Activated T-cell treated with anti-CD3 and anti-CD28 coated beads, Interleukin-2, amount 50 U/mL, for 48 hours (primary cell): ENCODE measurements at places on chromosomes 6 and 20.

- DNase-seq = no peak
Observed at GRCh38 chr20:24747010-24747712, 201.9 kb upstream of the CST7 start.

DNA sequence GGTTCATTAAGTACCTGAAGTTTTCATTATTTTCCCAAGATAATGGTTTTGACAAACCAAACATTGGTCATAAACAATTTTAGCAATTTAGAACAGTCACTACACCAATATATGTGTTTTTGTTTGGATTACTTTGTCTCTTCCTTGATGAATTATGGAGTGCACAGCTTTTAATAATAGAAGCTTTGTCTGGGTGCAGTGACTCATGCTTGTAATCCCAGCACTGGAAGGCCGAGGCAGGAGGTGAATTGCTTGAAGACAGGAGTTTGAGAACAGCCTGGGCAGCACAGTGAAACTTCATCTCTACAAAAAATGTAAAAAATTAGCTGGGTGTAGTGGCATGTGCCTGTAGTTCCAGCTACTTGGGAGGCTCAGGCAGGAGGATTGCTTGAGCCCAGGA lies 89.4 kb upstream of the ANKEF1 start:
- DNase-seq = no peak

GRCh38 chr6:69784595-69785377 lies 12.0 kb downstream of the LMBRD1 start:
- no peak for DNase-seq

DNA sequence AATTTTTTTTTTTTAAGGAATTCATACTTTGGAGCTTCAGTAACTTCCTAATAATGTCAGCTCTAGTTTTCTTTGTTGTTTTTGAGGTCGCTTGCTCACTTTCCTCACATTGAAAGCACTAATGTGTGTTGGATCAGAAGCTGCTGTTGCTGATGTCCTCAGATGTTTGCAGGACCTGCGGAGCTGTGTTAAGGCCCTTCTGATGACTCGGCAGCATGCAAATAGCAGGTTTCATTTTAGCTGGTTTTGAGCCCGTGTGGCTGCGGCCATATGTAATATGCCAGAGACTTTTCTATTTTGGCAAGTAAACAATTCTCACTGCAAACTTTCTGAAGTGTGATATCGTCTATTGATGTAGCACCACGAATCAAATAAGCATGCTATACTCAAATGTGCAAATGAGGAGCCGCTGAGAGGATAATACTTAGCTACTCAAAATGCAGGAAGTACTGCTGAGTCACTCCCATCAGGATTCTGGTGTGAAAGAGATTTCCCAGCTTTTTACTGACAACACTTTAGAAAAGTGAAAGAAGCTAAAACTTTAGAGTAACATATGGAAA lies 187.8 kb downstream of the SASH1 start:
- no peak for DNase-seq

DNA sequence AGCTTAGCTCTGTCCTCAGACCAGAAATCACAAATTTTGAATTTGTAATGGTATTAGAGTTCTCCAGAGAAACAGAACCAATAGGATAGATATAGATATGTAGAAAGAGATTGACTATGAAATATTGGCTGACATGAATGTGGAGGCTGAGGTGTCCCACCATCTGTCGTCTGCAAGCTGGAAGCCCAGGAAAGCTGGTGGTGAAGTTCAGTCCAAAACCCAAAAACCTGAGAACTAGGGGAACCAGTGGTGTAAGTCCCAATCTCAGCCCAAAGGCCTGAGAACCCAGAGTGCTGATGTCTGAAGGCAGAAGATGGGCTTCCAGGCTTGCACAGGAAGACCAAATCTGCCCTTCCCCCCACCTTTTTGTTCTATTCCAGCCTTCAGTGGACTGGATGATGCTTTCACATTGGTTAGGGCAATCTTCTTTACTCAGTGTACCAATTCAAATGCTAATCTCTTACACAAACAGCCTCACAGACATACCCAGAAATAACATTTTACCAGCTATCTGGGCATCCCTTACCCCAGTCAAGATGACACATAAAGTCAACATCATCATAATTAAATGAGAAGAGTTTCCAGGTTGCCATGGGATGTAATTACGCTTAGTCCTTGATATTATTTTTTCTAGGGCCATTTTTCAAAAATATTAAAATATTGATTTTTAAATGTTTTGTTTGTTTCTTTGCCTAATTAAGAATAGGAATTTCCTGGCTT lies 570.8 kb downstream of the UTRN start:
- no peak for DNase-seq

- DNase-seq = peak; percentile 59
Observed at GRCh38 chr6:108921547-108922361, 73.5 kb downstream of the ARMC2 start.

DNA sequence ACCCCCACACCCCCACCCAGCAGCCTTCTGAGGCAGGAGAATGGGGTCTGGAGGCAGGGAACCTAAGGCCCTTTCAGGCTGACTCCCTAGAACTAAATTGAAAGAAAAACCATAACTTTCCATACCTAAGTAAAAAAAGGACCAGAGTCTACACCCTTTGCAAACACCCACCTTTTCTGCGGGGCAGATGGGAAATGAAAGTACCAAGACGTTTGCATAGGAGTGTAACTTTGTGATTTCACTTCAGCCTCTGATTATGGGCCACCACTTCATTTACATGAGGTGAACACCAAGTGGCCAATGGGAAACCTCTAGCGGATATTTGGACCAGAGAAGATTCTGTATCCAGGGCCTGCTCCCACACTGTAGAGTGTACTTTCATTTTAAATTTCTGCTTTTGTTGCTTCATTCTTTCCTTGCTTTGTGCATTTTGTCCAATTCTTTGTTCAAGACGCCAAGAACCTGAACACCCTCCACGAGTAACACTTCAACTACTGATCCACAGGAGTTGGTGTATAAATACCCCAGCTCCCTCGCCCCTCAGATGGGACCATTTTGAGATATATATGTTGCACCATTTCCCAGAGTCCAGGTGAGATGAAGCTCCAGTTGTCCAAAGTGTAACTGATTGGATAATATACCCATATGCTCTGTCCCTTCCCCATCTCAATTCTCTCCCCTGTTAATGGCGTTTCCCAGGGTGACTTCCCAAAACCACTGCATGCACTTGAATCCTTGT lies 18.9 kb upstream of the SRSF6 start:
- DNase-seq = no peak

GRCh38 chr20:48834278-48834677 lies 6.5 kb upstream of the PREX1 start:
- no peak for DNase-seq

GRCh38 chr20:45246109-45246508 lies 8.3 kb downstream of the SLPI start:
- no peak for DNase-seq

- no peak for DNase-seq
Observed at GRCh38 chr6:139597771-139598755, 223.6 kb upstream of the CITED2 start.

GRCh38 chr6:161152907-161153662 lies 120.8 kb downstream of the AGPAT4 start:
- no peak for DNase-seq

GRCh38 chr20:51542571-51543421 lies at the start of gene NFATC2:
Gene NFATC2, minus strand, starts transcription at chr20:51542719. Its CDS starts 220 bp downstream, at chr20:51542499.
- DNase-seq = no peak

- DNase-seq = no peak
Observed at GRCh38 chr20:1144401-1145172, 26.2 kb downstream of the PSMF1 start.

GRCh38 chr6:90078513-90079289 lies 184.4 kb downstream of the GJA10 start:
- peak; percentile 83 for DNase-seq

DNA sequence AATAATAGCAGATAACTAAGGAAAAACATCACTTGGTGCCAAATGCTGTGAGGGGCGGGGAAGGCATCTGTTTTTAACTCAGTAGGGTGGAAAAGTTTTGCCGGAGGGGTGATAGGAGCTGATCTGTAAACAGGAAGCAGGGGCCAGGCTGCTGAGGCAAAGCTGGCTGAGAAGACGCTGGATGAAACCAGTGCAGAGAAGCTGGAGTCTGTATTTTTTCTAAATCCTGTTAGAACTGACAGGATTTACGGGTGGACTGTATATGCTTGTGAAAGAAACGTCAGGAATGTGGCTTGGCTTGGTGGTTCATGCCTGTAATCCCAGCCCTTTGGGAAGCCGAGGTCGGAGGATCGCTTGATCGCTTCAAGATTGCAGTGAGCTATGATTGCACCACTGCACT lies 5.6 kb downstream of the PCMTD2 start:
- no peak for DNase-seq

GRCh38 chr6:37222125-37222967 lies 35.2 kb upstream of the TBC1D22B start:
- DNase-seq = peak; percentile 81

DNA sequence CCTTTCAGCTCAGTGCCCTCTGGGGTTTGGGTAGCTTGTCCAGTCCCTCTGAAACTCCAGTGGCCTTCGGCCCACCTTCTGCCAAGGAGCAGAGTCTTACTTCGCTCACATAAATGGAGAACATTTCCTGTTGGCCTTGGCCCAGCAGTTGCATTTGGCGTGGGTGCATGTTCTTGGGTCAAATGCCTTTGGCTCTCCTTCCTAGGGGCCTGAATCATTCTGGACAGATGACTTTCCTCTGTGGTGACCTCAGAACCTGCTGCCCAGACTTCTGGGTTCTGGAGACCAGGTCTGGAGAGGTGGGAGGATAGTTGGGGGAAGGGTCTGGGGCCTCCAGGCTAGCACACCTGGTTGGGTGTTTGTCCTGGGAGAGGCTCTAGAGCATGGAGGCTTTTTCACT lies 29.3 kb downstream of the BCAS4 start:
- no peak for DNase-seq

- DNase-seq = no peak
Observed at GRCh38 chr20:39619271-39619785, 657.2 kb downstream of the DHX35 start.

- no peak for DNase-seq
Observed at GRCh38 chr20:56588996-56589395, 40.1 kb upstream of the TFAP2C start.

- no peak for DNase-seq
Observed at GRCh38 chr6:134117409-134117808, 65.0 kb upstream of the SLC2A12 start.

DNA sequence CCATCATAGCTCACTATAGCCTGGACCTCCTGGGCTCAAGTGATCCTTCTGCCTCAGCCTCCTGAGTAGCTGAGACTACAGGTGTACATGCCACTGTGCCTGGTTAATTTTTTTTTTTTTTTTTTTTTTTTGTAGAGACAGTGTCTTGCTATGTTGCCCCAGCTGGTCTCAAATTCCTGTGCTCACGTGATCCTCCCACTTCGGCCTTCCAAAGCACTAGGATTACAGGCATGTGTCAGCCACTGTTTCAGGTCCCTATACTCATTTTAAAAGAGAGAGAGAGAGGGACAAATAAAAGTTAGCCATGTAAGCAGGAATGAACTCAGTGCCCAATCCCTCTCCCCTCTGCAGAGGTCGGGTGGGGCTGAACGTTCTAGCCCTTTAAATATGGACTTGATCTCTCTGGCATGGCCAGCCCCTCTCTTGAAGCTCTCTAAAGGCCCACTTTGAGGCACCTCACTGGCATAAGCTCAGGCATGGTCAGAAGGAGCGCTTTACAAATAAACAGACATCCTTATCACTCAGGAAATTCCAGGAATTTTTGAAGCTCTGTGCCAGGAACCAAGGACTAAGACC lies 9.0 kb upstream of the SERPINB1 start:
- no peak for DNase-seq

GRCh38 chr6:109788687-109789086 lies 97.6 kb downstream of the FIG4 start:
- no peak for DNase-seq

DNA sequence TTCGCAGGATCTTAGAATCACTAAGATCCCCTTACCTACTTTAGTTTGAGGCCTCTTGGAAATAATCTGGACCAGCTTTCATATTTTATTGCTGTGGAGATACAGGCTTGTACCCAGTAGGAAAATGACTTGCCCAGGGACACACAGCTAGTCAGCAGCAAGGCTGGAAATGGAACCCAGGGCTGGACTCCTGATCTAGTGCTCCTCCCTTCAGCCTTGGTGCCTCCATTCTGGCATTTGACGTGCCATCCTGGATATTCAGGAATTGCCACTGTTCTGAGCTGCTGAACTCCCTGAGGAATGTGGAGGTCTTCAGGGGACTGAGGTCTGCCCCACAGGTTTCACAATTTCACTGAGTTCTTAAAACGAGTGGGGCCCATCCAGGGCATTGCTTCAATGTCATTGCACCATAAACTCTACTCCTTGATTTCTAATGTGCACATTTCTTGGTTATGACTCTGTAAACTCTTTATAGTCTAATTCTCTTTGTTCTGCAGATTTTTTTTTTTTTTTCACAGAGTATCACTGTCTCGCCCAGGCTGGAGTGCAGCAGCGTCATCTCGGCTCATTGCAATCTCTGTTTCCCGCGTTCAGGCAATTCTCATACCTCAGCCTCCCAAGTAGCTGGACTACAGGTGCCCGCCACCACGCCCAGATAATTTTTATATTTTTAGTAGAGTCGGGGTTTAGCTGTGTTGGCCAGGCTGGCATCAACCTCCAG lies 26.7 kb upstream of the CDKN1A start:
- no peak for DNase-seq

- no peak for DNase-seq
Observed at GRCh38 chr6:110703010-110703905, 112.0 kb downstream of the CDK19 start.

GRCh38 chr6:69337311-69337710 lies 459.5 kb downstream of the LMBRD1 start:
- no peak for DNase-seq

DNA sequence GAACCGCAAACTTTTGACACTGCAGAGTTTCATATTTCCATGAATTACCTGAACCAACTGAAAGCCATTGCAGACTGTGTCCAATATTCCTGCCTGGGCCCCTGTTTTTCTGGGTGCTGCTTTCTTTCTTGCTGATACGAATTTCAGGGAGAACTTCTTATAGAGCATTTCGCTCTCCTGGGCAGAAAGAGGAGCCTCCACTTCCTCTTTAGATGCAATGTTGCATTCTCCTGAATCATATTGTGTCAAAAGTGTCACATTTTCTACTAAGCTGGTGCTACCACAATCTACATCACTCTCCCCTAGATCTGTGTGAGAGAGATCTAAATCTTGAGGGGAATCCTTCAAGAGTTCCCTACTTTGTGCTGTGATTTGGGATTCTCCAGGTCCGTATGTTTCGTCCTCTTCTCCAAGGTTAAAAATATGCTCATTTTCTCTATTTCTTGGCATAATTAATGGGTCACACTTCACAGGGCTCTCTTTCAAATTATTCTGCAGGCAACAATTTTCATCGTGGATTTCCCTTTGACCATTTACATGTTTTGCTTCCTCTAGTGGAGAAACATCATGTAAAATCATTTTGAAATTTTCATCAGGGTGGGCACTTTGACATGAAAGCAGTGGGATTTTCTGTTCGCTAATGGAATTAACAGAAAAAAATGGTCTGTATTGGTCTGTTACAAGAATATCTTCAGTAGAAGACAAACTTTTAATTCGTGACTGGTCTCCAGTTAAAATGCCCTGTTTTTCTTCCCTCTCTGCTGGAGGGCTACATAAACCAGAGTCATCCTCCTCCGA lies 102.3 kb downstream of the DST start:
- DNase-seq = no peak
